ENCODE measurements at places on chromosomes 6 and 20.

DNA sequence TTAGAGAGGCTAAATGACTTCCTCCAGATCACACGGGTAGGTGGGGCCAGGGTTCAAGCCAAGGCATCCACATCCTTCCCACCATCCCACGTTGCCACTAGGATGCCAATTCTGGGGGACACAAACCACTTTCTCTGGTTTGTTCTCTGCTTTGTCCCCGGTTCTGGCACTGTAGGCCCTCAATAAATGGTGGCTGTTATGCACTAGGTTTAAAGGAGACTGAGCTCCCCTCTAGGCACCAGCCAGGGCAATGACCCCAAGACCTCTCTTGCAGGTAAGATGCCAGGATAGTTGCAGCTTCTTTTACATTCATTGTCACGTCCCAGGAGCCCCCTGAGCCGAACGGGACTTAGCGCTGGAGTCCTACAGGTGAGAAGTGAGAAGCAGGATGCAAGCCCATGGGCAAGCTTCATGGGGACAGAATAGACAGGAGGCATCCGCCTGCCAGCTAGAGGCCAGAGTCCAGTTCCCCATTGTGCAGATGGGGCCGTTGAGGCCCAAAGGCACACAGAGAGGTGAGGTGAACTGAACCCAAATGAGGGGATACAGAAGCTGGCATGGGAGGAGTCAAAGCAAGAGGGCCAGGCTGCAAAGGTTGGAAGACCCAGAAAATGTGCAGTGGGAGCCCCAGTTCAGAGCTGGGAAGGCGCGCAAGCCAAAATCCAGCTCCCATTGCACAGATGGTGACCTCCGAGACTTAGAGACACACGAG, 677 bp downstream of the PXMP4 start:
- DNase-seq, result peak; percentile 35

DNA sequence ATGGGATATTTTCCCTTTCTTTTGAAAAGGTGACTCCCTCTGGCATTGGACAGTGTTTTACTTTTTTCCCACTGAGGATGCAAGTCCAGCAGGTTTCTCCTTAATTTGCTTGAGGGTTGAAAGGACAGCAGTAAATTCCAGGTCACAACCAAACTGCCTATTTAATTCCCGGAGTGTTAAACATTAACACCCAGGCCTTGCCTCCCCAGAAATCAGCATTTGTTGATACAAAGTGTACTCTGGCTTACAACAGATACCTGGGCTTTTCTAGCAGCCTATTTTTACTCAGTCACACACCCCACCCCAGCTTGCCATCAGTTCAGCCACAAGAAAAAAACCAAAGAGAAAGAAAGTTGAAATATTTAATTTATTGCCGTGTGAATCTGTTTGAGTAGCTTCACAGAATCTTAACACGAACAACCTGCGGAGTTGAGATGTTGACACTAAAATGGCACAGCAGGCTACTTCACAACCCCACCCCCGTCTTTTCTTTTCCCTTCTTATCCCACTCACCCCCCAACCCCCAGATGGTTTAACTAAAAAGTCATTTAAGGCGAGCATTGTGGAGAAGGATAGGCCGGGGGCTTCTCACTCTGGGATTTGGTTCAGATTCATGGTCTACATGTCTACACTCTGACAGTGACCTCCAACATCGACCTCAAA, 45.7 kb downstream of the MYLIP start:
- no peak for DNase-seq

DNA sequence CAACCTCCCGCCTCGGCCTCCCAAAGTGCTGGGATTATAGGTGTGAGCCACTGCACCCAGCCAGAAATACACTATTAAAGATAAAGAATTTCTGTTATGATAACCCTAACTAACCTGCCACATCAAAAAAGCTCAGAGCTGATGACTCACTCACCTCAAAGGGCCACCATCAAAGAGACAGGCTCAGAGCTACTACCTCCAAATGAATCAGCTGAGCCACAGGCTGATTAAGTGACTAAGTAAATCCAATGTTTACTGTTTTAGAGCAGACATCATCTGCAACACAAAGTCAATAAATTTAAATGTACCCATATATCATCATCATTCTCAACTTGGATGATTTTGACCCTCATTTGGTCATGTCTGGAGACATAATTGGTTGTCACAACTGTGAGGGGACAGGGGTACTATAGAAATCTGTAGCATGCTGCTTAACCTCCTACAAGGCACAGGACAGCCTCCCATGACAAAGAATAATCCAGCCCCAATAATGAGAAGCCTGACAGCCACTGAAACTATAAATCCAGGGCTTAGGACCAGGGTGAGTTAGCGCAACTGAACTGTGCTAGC, 106.5 kb downstream of the ATP9A start:
- no peak for DNase-seq

- no peak for DNase-seq
Observed at GRCh38 chr20:63318391-63319163, 25.6 kb downstream of the COL20A1 start.

- DNase-seq, result no peak
Observed at GRCh38 chr6:132011582-132011981, 60.4 kb upstream of the CCN2 start.

GRCh38 chr6:55778705-55779104, 96.7 kb downstream of the BMP5 start:
- no peak for DNase-seq

DNA sequence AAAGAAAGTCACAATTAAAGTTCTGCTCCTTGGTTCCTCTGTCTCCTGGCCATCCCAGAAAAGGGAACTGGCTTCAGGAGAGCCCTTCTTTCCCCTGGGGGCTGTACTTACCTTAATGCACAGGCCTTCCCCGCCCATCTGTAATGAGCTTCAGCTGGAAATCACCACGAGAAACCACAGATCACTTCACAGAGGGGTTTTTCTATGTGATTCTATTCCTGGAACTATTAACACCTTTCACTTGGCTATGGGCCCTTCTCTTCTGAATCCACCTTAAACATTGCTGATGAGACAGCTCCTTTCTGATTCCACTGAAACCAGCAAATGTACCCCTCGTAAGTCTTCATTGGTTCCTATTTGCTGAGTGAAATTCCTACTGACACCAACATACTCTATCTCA, 80.7 kb downstream of the FOXF2 start:
- DNase-seq, result no peak

DNA sequence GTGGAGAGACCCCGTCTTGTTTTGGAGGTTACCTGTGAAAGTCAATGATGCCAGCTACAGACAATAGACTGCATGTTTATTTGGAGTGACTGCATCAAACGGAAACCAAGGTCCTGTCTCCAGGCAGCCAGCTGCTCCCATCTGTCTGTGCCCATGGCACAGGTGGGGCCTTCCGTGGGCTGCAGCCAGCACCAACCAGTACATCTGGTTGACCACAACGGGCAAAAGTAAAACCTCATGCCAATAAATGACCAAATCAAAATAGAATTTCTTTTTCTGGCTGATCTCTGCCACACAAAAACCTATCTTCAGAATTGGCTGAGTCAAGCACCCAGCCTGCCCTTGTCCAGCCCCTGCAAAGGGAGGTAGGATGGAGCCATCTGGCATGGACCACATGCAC, 33.5 kb downstream of the DLL1 start:
- no peak for DNase-seq

GRCh38 chr6:3616565-3617176, 134.8 kb downstream of the PXDC1 start:
- no peak for DNase-seq

GRCh38 chr6:79672631-79673111, 41.5 kb downstream of the SH3BGRL2 start:
- DNase-seq, result peak; percentile 72

DNA sequence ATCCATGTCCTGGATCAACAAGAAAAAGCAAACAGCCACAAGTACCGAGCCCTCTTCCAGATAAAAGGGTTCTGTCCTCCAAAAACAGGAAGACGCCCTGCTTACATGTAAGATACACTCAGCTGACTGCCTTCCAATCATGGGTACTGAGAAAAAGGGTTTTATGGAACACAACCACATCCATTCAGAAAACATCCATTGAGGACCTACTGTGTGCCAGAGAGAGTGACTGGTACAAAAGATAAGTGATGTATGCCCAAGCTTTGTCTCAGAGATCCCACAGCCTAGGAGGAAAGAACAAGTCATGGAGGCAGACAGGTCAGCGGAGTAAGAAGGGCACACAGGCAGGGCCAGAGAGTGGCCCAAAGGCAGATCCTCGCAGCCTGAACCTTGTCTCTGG, 94.8 kb upstream of the SSTR4 start:
- DNase-seq, result peak; percentile 37

DNA sequence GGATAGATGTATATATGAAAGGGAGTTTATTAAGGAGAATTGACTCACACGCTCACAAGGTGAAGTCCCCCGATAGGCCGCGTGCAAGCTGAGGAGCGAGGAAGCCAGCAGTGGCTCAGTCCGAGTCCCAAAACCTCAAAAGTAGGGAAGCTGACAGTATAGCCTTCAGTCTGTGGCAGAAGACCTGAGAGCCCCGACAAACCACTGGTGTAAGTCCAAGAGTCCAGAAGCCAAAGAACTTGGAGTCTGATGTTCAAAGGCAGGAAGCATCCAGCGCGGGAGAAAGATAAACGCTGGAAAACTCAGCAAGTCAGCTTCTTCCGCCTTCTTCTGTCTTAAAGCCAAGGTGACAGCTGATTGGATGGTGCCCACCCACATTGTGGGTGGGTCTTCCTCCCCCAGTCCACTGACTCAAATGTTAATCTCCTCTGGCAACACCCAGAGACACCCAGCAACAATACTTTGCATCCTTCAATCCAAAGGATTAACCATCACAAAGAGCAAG, 102.6 kb upstream of the GJE1 start:
- peak; percentile 48 for DNase-seq

GRCh38 chr20:23928788-23929187, 49.2 kb upstream of the CST5 start:
- DNase-seq, result no peak

DNA sequence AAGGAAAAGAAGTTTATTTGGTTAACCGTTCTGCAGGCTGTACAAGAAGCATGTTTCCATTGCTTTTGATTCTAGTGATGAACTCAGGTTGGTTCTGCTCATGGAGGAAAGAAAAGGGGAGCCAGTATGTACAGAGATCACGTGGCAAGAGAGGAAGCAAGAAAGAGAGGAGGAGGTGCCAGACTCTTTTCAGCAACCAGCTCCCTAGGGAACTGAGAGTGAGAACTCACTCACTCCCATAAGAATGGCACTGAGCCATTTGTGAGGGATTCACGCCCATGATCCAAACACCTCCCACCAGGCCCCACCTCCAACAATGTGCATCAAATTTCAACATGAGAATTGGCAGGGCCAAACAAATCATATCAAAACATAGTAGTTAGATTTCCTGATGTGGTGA, 649.1 kb downstream of the EPM2A start:
- DNase-seq, result no peak

DNA sequence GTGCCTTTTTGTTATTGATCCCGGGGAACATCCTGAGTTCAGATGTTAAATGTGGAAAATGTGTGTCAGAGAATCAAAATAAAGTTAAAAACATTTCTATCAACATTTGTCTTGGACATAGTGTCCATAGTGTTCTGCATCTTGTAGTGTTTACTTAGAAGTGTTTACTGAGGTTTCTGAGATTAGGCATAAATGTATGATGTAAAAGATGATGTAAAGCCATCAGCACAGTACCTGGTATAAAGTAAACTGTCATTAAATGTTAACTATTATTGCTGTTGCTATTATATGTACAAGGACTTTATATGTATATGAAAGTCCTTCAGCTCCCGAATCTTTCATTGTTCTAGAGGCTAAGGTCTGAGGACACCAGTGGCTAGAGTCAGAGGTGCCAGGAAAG, 28.2 kb upstream of the VEGFA start:
- no peak for DNase-seq

DNA sequence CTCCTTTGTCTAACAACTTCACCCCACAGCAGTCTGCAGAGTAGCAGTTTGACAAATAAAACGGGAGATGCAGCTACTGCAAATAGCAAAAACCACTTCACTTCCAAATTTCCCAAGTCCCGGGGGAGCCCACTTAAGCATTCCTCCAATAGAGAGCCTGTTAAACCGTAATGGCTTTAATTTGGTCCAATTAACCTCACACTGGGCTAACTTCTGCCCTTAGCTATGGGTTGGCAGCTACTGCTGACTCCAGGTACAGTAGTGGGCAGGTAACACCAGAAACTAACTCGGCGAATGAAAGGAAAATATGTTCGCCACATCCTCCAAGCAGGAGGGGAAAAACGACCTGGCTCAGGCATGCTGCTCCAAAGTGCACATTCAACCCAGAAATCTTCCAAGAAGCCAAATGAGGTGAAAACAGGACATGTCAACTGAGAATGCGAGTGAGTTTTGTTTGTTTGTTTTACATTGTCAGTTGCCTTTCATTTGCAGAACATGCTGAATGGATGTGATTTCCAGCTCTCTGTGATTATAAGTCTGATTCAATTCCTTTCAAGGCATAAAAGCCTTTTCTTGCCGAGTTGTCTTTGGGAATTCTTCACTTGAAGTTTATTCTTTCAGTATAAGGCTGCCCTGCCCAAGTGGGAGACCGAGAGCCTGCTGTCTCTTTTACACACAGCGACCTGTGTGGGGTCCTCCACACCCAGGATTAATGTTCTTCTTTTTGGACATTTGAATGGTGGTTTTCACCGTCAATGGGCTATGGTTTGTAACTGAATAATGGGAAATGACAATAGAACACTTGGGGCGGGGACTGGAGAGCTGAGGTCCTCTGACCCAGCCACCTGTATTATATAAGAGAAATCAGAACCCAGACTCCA, 117.3 kb upstream of the ARMC2 start:
- no peak for DNase-seq

GRCh38 chr6:135229996-135230395, 48.9 kb downstream of the MYB start:
- DNase-seq, result no peak

DNA sequence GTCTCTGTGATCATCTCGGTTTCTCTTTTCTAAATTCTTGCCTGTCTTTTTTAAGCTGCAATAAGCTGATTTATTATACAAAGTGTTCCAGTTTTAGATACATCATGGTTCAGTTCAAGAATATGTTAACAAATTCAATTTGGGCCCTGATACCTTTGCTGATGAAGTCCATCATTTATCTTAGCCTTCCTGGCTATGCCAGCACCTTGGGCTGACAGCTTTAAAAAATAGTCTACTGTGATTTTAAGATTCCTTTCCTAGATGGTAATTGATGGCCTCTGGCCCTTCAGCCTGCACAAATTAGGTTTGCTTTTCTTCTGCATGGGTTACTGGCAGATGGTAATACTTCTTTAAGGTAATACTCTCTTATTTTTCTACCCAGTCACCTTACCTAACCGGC, 7.1 kb upstream of the TMEM217 start:
- DNase-seq, result no peak

- no peak for DNase-seq
Observed at GRCh38 chr6:35492974-35493284, 4.0 kb downstream of the TEAD3 start.

DNA sequence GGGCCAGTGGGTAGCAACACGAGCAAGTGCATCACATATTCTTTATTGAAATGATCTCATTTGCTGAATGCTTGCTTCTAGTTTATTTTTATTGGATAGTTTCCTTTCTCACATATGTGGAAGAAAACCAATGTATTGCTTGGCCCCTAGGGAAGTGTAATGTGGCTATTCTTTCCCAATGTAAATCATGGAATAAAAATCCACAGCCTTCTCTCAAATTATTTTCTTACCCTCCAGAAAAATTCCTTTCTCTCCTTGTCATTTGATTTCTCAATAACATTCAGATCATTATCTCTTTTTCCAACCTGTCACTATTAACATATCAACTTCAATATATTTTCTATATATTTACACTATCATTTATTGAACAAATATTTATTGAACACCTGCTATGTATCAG, 51.9 kb upstream of the PTPRK start:
- no peak for DNase-seq

GRCh38 chr20:49995586-49995985, 12.8 kb downstream of the SNAI1 start:
- no peak for DNase-seq
